Tibial nerve (tissue), 4 donors: ENCODE measurements at places on chromosomes 2 and 18.

DNA sequence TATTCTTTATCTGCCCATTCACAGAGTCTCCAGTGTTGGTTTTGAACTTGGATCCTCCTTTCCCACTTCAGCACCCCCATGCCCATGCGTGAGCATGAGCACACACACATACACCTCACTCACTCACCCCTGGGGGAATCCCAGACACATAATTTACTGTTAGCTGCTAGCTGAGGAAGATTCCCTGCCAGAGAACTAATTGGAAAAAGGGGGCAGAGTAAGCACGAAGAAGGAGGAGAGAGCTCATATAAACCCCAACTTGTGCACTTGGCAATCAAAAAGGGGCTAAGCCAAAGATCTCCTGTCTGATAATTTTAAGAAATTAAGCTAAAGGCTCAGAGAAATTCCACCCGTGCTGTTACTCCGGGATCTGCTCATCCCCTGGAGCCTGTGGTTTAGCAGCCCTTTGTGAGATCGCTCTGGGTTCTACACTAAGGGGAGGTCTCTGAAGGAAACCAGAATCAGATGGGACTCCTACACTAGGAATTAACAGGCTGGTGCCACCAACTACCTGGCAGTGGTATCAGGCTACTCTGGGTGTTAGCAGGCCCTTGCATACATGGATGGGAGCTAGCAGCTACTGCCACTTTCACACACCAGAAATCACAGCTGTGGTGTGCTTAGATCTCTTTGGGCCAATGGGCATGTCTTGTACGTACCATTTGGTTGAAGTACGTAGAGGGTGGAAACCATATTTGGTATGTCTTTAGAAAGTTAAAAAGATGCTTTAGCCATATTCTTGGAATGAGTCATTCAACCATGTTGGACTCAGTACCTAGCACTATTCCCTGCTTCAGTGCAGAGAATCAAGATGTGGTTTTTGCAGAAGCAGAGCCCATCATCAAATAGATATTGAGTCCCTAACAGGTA, 95.6 kb upstream of the SLC14A2 start:
- no peak for DNase-seq

GRCh38 chr2:134198006-134198634, 55.8 kb upstream of the MGAT5 start:
- no peak for DNase-seq

DNA sequence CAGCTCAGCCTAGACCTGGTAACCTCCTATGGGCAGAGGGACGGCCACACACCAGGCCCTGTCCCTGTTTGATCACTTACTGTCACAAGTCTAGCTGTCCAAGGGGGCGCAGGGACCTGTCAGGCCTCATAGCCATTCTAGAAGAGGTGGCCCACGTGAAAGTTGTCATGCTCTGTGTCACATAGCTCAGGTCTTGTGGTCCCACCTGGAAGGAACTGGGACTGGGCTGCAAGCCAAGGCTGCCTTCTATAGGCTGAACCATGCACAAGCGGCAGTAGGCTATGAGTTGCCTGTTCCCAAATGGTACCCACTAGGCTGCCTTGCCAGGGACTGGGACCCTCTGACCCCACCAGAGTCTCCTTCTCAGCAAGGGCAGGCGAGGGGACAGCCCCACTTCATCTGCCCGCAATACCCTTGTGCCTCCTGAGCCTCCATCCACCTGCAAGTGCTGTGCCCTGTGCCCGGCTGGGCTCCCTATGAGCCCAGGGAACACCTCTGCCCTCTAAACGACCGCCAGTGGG, 177.5 kb downstream of the ANAPC1 start:
- DNase-seq, result no peak

DNA sequence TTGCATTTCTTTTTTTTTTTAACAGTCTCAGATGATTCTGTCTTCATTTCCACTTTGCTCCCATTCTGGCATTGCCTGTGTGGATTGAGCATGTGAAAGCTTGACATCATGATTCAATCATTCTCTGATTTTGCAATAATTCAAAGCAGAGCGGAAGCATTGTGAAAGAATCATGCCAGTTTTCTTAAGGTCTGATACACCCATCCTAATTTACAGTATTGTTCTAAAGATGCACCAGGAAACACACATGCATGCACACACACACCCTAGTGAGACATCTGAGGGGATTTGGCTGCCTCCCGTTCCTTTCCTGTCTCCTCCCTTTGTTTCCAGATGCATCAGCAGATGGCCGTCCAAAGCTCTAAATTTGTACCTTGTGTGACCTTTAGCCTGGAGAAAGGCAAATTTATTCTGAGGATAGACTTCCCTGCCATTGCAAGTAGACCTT, 97.3 kb downstream of the FMNL2 start:
- peak; percentile 73 for DNase-seq

DNA sequence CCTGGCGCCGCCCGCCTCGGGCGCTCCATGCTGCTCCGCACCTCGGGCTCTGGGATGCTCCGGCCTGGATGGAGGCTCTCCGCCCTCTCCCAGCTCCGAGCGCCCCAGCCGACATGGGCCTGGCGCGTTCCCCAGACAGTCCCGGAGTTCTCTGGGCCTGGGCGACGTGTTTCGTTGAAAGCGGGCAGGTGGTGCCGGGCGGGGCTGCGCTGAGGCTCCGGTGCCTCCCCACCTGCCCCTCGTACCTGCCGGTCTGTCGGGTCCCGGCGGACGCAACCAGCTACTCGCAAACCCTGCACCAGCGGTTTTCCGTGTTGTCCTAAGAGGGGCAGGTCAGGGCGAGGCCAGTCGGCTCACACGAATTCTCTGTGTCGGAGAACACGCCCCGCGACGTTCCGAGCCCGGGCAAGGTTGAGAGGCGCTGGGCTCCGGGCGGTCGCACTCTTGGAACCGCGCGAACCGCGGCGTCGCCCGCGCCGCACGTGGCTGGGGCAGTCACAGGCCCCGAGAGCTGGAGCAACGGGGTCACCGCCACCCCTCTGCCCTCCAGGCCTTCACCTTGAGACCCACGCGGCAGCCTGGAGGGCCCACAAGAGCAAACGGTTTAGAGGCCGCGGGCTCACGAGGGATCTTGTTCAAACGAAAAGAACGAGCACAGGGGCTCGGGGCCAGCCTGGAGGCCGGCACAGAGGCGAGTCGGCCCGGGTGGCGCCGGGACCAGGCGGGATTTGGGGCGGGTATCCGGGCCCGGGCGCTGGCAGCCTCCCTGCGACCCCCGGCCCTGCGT, 4.2 kb upstream of the SIX2 start:
- no peak for DNase-seq

DNA sequence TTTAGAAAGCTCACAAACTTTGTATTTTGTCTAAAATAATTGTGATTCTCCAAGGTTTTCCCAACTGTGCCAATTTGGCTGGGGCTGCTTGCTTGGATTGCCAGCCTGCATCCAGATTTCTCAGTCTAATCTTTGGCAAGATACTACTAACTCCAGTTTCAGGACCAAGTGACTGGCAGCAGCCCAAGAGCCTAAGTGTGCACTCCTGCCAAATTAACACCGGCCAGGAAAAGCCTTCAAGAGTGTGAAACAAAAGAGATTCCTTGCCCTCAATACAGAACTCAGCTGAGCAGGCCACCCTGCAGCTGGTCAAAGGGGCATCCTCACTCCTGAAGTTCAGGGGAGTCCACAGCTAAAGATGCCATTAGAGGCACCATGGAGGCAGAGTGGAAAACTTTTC, 589.0 kb upstream of the ACVR2A start:
- DNase-seq, result no peak

DNA sequence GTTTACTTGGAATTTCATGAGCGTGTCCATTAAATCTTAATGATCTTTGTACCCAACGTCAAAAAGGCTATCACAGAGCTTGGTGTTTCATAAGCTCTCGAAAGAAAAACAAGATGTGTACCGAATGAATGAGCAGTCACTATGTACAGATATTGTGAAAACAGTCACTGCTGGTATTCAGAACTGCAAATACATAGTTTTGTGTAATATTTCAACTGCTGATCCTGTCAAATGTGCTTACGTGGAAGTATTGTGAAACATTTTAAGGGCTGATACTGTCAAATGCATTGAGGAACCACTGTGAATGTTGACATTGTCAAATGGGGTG, 184.2 kb upstream of the KLHL29 start:
- DNase-seq, result no peak

DNA sequence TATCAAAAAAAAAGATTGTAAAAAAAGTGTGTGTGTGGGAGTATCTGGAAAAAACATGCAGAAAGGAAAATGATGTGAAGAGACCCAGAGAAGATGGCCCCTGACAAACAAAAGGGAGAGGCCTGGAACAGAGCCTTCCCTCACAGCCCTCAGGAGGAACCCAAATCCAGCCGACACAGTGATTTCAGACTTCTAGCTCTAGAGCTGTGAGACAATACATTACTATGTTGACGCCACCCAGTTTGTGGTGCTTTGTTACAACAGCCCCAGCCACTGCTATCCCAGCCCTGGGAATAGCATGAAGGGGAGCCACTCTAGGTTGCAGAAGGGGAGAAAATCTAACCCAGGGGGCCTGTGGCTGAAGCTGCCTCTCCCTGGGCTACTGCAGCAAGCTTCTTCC, 59.0 kb upstream of the ZBTB7C start:
- no peak for DNase-seq

- no peak for DNase-seq
These were observed 27.3 kb upstream of the NTSR2 start for GRCh38 chr2:11697103-11697871.

DNA sequence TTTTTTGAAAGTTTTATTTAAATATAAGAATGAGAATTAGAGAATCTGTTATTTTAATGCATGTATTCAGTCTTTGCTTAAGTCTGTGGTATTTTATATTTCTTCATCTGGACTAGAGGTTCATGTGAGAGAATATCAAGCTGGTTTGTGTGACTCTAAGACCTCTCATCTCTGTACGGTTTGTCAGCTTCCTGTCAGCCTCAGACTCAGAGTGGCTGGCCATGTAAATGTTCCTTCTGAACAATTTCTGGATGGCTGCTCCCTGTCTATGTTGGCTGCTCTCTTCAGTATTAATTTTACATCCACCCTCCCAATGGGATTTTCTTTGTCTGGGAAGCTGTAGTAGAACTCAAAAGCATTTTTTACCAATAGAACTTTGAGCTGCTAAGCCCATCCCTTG, 225.3 kb upstream of the THUMPD2 start:
- DNase-seq, result no peak

GRCh38 chr2:71894261-71894660, 253.4 kb downstream of the CYP26B1 start:
- no peak for DNase-seq

DNA sequence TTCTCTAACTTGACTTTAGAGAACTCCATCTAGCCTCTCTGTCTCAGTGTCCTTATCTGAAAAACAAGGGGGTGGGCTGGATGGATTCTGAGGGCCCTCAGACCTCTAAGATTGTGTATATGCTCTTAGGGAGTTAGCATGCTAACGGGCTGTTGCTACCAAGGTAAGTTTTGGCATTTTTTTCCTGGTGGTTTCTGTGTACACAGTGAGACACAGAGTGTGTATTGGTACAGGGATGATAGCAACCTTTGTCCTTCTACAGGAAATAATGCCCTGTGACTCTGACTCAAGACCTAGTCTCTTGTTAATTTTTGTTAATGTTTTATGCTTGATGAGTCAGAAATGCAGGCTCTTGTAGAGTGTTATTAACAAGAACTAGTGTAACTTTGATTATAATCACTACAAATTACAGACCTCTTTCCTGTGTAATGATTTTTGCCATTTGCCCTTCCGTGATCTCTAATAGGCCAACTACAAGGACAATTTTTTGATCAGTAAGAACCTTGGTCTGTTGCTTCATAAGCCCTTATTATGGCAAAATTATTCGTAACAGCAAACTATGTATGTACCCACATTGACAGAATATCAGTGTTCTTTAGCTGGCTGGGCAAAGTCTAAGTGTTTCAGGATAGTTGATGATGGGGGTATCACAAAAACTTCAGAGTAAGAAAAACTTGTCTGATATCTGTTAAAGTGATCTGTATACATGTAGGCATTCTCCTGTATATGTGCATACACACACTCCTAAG, 89.7 kb downstream of the SPTBN1 start:
- no peak for DNase-seq

DNA sequence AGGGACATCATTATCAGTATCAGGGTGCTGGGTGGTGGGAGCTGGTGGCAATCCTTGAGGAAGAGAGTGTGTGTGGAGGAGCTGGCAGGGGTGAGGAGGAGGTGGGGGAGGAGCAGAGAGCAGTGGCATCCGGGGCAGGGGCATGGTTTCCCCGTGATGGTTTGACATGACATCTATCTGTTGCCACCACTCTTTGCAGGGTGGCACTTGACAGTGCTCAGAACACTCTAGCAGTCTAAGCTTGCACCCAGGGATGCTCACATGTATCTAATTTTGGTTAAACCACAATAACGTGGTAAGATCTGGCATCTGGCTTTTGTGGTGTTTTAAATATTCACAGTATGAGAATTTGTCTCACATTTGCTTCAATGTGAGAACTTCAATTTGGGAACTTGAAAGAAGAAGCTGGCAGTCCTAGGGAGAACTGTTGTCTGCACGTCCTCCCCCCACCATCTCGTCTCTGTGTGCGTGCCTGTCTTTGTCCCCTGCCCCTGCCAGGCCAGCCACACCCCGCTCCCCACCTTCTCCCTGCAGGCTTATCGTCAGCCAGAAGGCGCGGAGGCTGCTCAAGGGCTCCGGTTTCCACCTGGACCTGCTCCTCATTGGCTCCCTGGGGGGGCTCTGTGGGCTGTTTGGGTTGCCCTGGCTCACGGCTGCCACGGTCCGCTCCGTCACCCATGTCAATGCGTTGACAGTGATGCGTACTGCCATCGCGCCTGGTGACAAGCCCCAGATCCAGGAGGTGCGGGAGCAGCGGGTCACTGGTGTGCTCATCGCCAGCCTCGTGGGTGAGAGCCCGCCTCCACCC, 11.7 kb downstream of the SLC4A3 start:
- no peak for DNase-seq

DNA sequence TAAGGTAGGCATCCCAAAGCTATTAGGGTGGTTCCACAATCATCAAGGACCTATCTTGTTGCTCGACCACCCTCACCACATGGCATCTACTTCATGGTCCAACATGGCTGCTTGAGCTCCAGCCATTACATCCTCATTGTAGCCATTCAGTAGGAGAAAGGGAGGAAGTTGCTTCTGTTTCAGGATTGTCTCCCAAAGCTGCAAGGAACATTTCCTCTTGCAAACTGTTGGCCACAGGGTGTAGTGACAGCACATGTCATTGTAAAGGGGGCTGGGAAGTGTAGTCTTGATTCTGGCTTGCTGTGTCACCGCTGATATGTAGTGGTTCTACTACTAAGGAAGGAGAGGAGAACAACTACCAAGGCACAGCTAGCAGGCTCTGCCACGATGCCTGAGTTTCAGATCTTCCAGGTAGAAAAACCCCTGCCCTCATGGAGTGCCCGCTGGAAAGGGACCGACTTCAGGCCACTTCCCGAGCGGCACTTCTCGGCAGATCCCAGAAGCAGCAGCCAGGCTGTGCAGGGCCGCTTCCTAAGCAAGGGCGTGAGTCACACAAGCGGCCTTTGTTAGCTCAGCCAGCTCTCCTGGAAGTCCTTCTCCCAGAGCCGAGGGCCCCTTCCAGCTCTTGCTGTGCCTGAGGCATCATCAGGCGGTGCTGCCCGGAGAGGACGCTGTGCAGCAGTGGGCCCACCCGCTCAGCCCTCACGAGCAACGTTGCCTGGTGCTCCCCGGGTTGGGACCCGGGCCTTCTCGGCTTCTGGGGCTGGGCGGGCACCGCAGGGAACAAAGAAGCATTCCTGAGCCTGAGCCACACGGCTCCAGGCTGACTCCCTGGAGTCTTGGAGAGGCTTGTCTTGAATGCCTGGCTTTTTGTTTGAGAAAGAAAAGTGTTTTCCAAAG, 58.2 kb downstream of the HS6ST1 start:
- DNase-seq, result no peak
